ENCODE measurements at places on chromosomes 3 and 15.

DNA sequence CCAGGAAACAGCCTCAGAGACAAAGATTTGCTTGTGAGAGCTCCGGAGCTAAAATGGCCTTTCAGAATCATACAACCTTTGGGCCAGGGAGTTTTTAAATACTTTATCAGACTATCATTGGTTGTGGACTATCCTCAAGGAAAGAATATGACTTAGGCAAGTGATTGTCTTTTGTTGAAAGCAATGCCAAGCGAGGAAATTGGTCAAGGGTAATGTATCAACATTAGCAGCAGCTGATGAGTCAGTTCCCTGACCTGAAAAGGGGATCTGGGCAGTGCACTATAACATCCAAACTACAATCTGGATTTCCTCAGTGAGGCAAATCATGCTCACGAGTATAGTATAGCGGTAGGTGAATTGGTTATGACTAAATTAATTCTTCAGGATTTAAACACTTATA, 303.6 kb downstream of the LSAMP start:
- no peak for DNase-seq

DNA sequence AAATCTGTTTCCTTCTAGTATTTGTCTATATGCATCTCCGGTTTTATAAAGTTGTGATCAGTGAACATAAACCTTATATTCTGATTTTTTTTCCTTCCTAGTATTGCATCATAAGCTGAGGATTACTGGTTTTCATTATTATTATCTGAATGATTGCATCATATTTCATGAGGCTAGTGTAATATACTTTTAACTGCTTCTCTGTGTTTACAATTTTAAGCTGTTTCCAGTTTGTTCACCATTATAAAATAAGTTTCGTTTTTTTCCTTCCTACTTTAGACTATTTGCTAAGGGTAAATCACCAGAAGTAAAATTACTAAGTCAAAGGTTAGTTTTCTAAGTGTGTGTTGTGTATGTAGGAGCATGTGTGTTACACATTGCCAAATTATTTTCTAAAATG, 20.2 kb downstream of the SEMA6D start:
- DNase-seq = no peak

GRCh38 chr3:16299746-16300145, 34.7 kb downstream of the OXNAD1 start:
- DNase-seq = no peak

GRCh38 chr3:142273501-142273900, 48.1 kb upstream of the GK5 start:
- DNase-seq = no peak

- no peak for DNase-seq
Measured at GRCh38 chr3:120160050-120160449, 65.8 kb upstream of the GSK3B start.

GRCh38 chr3:45541326-45542321, 52.9 kb upstream of the LIMD1 start:
- DNase-seq = no peak

Data from cortex of kidney (tissue), 1 donor.